ENCODE measurements at places on chromosomes 11 and 22.

DNA sequence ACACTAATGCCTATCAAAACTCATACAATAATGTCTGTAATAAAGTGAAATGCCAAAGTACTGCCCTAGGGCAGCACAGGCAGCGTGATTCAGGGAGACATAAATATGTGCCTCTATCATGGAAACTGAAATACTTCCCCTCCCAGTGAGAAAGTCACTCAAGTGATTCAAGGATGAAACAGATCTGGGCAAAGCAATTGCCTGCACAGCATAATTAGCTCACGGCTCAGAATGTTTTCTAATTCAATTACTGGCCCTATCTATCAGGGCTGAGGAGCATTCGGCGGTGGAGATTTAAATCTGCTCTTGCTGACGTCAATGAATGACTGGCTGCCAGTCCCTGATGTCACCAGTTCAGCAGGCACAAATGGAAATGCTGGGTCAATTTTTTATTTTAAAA lies 27.7 kb upstream of the PPP2R1B start:
- DNase-seq: no peak

DNA sequence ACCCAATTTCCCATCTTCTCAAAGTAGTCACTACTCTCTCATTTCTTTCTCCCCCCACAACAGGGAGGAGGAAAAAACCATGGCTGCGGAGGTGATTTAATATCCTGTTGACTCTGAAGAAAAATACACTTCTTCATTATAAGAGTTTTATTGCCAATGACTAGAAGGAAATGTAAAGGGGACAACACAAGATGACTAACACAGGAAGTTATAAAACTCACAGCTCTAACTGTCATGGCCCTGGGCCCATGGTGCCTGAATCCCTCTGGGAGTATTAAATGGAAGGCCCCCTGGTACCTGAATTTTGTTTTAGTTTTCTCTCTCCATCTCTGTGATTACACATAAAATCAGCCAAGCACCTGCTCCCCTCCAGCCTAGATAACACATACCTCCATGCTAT lies 352.8 kb upstream of the FAT3 start:
- no peak for DNase-seq

DNA sequence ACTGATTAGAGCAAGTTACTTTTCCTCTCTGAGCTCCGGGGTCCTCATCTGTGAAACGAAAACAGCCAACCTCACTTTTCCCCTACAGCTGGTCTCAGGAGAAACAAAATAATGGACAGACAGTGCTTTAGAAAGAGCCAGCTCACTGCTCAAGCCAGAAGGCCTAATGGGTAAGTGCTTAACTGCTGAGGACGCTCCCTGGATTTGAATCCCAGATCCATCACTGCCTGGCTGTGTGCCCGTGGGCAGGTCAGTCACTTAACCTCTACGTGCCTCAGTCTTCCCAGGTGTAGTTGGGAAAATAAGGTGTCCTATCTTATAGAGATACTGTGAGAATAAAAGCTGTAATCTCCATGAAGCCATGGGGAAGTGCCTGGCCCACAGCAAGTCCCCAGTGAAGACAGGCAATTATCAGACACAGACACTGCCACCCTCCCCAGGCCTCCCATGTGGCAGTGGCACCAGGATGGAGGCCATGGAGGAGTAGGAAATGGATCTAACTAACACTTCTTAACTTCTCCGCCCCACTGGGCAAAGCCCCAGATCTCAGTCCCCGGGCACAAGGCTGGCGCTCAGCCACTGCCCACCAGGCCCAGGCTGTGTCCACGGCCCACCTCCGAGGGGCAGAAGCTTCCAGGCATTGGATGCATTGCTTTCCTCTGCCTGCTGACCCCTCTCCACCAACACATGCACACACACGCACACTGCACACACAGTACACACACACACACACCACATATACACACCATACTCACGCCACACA lies 9.2 kb downstream of the TP53I11 start:
- DNase-seq: no peak

GRCh38 chr11:48022445-48022844 lies 42.1 kb downstream of the PTPRJ start:
- DNase-seq: no peak

DNA sequence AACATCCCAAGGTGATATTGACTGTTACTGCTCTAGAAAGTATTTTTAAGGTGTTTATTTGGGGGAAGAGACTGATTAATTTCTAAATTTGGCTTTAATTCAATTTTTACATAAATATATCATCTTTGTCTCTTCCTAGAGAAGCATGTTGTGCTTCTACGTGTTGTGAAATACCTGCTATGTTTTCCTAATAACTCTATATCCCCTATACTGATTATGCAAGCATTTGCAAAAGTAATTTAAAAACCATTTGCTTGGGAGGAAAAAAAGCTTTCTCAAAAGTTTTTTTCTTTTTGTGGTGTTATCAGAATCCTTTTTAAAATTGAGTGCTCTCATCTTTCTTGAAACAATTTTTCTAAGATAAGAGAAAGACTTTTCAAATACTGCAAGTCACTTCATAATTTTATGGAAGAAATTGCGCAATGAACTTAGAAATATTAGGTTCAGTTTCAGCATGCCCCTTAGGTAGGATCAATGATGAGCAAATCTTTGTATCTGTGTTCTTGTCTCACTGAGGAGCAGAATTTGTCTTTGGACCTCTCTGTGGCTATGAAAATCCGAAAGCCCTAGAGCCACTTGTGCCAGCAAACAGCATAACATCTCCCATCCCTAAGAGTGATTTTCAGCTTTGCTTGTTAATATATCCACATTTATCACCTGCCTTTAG lies 7.4 kb upstream of the BLID start:
- DNase-seq: no peak

- DNase-seq: peak; percentile 28
These were observed 19.3 kb downstream of the EIF3F start for GRCh38 chr11:8006349-8006977.

DNA sequence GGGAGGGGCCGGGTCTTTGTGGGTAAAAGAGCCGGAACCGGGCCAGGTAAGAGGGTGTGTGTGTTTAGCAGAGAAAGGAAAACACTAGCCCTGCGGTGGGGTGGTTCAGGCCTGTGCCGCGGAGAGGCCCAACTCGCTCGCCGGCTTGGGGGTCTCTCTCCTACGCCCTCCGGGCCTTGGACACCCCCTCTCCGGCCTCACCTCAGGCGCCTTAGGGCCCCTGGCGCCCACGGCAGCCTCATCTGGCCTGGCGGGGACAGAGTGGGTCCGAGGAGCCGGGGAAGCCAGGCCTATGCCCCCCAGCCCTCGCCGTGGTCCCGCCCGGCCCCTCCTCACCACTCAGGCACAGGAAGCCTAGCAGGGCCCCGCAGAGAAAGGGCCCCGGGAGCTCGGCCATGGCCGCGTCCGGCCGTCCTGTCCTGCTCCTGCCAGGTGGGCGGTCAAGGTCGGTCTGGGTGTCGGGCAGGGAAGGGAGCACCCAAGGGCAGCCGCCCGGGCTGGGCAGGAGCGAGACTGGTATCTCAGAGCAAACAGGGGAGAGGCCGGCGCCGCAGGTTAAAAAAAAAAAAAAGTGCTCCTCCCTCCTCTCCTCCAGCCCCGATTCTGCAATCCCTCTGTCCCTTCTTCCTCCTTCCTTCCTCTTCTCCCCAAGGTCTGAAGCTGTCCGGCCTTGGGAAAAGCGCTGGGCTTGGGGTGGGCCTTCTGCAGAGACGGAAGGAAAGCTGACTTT lies at the start of gene VSIG2:
Gene VSIG2 (minus strand): TSS at position 515 of the 730 bp plus-strand sequence. CDS start 118 bp downstream, at position 397.
- no peak for DNase-seq

- no peak for DNase-seq
These were observed 23.6 kb downstream of the MYEOV start for GRCh38 chr11:69317401-69318092.

- no peak for DNase-seq
These were observed 430.9 kb downstream of the ETS1 start for GRCh38 chr11:128156486-128156885.

GRCh38 chr11:2391181-2391975 lies 9.2 kb upstream of the TSSC4 start:
- DNase-seq: no peak

GRCh38 chr11:122207921-122208764 lies 92.1 kb upstream of the BLID start:
- no peak for DNase-seq

DNA sequence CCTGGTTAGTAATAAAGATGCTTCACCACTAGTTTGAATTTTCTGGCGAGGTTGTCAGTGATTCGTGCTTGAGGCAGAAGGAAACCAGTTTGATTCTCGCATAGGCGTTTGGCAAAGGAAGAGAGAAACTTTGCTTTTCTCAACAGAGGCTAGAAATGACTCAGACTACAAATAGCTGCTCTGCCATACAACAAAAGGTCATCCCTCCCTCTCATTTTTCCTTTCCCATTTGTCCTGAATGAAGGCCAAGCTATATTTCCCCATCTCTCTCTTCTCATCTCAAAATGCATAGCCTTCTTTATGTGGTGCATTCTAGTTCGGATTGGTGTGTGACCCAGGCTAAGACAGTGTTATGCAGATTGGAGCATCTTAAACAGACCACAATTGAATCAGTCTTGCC lies 741.4 kb downstream of the NTM start:
- no peak for DNase-seq

DNA sequence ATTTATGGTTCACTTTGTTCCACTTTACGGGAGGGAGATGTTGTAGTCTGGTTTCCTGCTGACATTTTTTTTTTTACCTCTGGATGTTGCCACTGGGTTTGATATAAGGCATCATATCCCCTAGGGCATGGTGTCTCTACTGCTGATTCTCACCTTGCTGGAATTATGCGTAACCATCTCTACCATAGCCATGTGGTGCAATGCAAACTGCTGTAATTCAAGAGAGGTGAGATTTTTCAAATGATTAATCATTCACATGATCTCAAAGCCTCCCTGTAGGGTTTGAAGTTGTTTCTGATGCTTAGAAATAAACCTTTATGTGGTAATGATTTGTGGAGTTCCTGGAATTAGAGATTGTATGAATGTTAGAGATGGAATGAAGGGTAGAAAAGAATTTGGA lies 13.0 kb downstream of the MS4A3 start:
- no peak for DNase-seq

GRCh38 chr11:6474806-6475500 lies 1.2 kb upstream of the TRIM3 start:
- DNase-seq: peak; percentile 7

DNA sequence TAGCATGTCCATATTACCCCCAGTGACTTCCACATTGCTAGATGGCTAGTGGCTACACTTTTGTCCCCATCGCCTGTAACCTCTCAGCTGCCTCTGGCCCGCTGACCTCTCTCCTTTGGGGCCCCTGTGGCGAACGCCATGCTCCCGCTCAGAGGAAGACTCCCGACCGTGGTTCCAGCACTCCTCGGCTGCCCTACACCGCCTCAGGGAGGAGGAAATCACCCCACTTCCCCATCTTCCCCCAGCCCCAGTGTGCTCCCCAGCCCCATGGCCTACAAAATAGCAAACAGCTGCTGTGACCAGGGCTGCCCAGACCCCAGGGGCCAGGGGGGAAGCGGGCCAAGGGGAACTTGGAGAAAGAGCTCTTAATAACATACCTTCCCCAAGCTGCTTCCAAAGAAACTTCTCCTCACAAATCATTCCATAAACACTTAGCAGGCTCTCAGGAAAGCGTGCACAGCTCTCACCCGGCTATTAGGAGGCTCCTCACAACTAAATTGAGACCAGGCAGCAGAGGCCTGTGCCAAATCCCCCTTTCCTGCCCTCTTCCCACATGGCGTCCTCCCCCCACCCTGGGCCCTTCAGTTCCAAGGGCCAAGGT lies 63.5 kb upstream of the WNT11 start:
- DNase-seq: no peak

DNA sequence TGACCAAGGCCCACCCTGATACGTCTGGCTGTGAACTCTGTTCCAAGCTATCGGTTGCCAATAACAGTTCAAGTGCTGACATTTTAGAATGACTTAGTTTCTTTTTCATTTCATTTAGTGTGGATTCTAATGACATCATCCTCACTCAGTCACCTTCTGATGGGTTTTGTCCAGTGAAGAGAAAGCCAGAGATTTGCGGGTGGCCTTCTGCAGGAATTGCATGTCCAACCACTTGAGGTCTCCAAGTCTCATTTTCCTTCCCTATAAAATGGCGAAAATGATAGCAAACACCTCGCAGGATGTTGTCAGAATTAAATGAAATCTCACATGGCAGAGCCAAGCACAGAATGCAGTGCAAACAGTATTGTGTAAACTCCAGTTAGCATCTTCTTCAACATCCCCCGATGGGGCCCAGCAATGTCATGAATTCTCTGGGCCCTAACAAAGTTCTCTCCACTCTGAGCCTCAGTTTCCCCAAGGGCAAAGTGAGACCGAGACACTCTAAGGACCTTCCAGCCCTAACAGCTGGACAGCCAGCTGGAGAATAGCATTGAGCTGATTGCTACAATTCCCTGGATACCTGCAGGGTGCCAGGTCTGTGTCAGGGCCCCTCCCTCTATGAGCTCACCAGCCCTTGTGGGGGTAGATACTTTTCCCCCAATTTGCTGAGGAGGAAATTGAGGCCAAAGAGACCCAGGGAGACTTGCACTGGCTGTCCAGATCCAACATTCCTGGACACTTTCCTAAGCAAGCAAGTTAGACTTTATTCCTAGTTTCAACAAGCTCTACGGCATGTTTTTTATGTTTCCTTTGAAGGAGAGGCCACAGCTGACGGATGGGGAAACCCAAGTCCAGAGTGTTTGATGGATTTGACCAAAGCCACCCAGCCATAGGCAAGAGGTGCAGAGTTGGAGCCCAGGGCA lies 286.7 kb downstream of the MN1 start:
- no peak for DNase-seq

DNA sequence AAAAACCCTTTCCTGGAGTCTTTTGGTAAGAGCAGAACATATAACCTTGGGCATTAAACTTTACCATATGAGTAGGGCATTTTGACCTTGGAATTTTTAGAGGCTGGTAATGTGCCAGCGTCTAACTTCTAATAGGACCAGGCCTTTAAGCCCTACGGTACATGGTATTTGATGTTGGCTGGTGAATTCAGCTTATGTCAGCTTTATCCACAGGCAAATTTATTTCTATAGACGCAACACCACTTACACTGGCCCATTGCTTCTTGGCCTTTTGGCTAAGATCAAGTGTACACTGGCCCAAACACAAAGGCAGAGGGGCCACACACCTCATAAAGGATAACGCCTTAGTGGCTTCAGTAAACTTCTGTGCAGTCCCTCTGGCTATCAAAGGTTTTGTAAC lies 410.2 kb upstream of the LARGE1 start:
- no peak for DNase-seq

- no peak for DNase-seq
These were observed 59.3 kb downstream of the DEPDC5 start for GRCh38 chr22:31812977-31813605.

DNA sequence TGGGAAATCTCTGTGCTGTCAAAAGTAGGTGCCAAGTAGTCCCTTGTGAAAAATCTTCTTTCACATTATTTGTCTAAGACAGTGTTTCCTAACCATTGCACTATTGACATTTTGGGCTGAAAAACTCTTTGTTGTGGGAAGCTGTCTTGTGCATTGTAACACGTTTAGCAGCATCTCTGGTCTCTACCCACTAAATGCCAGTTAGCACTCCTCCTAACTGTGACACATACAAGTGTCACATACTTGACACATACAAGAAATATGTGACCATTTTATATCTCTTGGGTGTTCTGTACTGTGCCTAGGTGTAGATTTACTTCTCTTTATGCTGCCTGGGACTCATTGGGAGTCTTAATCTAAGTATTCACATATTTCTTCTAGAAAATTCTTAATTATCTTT lies 57.8 kb downstream of the NXPE1 start:
- DNase-seq: no peak
